ENCODE measurements at places on chromosomes 3 and 15.
A peak's percentile ranks its signal among the peaks of the same experiment; 100 is the strongest.

GRCh38 chr15:90286678-90287077 lies 21.2 kb downstream of the NGRN start:
- DNase-seq, result peak; percentile 33

GRCh38 chr3:197460002-197460401 lies 95.8 kb downstream of the BDH1 start:
- DNase-seq, result no peak

DNA sequence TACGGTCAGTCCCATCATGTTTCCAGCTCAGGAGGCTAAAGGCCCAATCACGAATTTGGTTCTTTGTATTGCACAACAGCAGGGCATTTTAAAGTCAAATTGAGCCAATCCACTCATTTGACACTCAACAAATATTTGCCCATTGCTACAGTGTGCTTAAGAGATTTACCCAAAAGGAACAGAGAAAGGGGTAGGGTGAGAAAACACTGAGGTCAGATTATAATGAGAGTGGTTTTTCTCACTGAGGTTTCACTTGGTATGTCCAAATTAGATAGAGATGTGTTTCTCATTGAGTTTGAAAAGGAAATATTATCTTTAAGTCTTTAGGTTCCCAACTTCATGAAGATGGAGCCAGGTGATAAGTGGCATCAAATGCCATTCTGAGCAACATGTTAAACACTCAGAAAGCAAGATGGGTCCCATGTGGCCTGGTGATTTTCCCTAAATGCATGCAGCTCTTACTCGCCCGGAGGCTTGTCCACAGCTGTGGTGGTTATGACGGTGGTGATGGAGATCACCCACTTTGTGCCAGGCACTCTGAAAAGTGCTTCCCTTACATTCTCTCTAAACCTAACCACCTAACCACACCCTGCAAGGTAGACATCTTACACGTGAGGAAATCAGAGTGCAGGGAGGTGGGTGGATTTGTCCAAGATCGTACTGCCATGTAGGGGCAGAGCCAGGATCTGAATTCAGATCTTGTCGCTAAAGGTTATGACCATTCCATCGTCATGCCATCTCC lies 31.2 kb upstream of the USP3 start:
- DNase-seq, result no peak

GRCh38 chr3:129702934-129703712 lies 96.6 kb upstream of the PLXND1 start:
- DNase-seq, result no peak

- DNase-seq, result no peak
Observed at GRCh38 chr3:95449841-95450240, 1364.6 kb upstream of the EPHA6 start.

- DNase-seq, result peak; percentile 89
Observed at GRCh38 chr3:49028673-49029562, at the start of gene IMPDH2. Gene IMPDH2, minus strand, starts transcription at chr3:49029398. Its CDS starts 48 bp downstream, at chr3:49029350.

- DNase-seq, result no peak
Observed at GRCh38 chr3:67531181-67532101, 123.0 kb downstream of the SUCLG2 start.

GRCh38 chr15:85289677-85290365 lies 90.6 kb upstream of the AKAP13 start:
- no peak for DNase-seq

DNA sequence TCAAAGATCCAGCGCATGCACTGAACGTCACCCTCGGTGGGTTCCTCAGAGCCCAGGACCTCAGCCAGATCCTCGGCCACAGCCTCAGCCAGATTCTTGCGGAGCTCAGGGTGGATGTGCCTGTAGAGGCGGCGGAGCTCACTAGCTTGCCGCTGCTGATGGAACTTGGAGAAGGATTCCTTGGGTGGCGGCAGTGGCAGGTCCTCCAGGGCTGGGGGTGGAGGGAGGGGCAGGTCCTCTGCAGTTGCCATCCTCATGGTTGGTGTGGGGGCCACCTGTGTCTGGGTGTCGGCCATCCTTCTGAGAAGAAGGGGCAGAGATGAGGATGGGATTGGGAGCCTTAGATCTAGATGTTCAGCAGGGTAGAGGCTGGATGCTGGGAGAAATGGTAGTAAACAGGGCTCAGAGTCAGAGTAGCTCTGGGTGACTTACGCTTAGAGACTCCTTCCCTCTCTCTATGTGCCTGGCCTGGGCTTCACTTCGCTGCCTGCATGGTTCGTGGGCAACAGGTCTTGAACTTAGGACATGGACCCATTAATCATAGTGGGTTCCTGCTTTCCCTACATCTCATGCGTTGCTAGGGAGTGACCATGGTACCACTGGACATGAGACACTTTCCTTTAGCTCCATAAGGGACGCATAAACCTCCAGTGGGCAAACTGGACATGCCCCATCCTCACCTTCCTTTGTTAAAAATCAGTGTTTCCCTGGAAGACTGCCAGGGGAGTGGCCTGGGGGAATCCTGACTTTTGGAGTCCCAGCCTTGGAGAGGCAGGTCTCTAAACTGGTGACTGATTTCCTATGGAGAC lies 3.0 kb downstream of the XIRP1 start:
- DNase-seq, result no peak

DNA sequence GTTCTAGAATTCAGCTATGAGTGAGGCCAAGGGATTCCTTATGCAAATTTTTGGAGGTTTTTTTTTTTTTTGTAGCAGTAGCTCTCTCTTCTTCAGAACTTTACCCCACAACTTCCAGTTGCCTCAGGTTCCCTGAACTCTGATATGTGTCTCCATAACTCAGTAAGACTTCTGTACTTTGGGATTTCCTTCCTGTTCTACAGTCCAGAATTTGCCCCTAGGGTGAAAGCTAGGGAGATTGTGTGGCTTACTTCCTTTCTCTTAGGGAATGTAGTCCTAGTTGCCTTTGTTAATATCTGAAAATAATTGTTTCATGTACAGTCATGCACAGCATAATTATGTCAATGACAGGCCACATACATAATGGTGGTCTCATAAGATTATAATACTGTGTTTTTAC lies 30.8 kb downstream of the LRRC28 start:
- no peak for DNase-seq

GRCh38 chr3:46710229-46710628 lies 7.4 kb downstream of the PRSS50 start:
- no peak for DNase-seq

GRCh38 chr3:173003471-173003870 lies 137.6 kb downstream of the SPATA16 start:
- no peak for DNase-seq

DNA sequence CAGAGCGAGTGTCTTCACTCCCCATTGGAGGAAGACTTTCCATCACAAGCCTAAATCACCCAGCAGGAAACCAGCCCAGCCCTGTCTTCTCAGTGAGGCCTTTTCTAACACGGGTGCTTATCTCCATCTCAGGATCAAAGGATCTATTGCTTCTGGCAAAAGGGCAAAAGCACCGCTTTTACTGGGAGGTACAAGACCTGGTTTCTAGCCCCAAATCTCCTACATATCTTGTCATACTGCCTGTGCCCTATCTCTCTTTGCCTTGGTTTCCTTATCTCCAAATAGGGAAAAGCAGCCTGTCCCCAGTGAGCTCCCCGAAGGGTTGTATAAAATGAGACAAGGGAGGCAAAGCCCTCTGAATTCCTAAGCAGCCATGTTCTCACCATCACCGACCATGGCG lies 5.2 kb downstream of the GLB1 start:
- no peak for DNase-seq

DNA sequence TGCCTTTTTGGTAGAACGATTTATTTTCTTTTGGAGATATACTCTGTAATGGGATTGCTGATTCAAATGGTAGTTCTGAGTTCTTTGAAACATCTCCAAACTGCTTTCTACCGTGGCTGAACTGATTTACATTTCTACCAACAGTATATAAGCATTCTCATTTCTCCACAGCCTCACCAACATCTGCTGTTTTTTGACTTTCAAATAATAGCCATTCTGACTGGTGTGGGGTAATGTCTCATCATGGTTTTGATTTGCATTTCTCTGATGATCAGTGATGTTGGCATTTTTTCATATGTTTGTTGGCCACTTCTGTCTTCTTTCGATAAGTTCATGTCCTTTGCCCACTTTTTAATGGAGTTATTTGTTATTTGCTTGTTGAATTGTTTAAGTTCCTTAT lies 154.0 kb downstream of the ABHD5 start:
- no peak for DNase-seq

DNA sequence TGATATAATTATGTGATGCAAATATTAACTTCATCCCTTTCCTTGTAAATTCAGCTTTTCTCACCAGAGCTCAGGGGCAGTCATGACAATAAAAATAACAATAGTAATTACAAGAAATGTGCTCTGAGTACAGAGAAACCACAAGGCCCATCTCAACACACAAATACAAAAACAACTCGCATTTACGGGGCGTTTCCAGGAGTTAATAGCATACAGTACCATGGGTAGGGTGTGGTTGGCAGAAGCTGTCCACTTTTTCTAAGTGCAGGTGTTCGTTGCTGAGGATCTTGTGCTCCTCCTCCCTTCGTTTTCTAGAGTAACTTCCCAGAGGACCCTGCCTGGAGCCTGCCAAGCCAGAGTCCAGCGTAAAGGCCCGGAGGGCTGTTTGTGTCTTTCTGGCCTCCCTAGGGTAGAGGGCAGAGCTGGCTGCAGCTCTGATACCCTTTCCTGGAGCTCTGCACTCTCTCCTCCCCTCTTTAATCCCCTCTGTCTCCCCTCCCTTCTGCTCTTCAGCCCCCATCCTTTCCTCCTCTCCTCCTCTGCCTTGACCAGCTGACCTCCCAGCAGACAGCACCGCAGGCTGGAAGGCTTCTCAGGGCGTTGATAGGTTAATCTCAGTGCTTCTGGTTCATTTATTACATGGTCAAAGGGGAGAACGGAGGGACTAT lies 11.4 kb downstream of the SEMA3G start:
- no peak for DNase-seq

DNA sequence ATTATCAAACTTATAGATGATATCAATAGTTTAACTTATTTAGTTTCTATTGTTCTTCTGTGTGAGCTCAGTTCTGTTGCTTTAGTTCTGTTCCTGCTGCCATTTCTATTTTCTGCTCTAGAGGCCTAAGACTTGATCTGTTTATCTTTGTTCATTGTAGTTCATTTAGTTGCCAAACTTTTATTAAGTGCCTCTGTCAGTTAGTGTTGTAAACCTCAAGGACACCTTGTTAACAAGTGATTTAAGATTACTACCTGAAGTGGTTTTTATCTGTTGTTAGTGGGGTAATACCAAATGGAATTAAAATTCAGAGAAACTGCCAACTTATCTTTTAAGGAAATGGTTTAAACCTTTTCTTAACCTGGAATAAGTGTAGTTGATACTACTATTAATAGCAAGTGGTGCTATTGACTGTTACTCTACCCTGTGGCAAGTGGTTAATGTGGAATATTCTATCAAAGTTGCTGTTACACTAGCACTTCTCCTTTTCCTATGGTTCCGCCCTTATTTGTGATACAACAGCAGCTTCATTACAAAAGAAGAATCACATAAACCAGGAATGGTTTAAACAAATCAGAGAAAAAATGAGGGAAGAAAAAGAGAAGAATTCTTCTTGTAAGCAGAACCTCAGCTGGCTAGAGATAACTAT lies 500.6 kb upstream of the GOLIM4 start:
- no peak for DNase-seq

DNA sequence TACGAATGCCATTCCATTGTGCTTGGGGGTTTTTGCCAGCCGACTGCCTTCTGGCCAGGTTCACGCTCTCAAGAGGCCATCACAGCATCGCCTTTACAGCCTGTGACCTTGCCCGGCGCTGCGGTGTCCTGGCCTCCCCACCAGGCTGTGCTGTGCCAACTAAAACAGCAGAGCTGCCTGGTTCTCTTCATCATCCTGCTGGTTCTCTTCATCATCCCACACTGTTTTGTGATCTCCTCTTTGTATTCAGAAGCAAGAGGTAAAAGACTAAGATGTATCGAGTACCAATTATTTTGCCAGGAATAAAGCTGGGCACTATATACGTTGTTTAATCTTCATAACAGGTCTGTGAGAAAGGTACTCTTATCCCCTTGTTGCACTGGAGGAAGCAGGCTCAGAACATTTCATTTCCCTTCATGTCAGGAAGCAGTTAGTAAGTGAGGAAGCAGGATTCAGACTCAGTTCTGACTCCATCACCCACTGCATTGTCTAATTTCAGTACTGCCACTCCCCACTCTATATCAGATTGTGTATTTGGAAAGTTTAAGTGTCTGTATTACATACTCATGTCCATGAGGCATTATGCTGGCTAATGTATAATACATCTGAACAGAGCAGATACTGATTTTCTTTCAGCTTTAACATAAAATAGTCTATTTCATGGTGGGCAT lies 92.7 kb downstream of the LRRC28 start:
- DNase-seq, result peak; percentile 31

DNA sequence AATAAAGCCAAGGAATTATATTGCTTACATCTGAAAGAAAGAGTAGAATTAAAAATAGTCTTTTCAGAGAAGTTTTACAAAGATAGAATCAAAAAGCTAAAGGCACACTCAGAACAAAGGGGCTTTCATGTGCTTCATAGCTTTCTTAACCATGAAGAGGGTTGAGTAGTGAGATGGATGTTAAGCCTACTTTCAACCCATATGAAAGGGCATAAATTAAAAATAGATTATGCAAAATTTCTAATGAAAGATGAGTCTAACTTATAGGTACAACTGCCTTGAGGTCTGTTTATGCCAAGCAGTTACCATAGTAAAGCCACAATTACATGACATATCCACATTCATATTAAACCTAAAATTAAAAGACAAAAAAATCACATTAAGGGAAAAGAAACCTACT lies 223.3 kb upstream of the ARHGEF26 start:
- no peak for DNase-seq

DNA sequence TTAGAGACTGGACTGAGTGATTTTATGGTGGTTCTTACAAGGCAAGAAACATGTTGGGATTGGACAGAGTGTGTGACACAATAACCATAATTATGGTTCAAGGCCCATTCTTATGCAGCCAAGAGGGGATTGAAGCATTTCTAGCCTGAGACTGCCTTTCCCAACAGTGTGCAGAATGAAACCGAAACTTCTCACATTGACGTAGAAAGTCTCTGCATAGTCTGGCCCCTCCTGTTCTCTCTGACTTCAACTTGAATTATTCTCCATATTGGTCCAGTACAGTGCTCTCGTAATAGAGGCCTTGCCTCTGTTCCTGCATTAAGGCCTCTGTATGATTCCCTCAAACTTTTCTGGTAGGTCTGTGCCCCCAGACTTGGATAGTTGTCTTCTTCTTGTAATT lies 138.3 kb downstream of the DIPK2A start:
- no peak for DNase-seq

- DNase-seq, result peak; percentile 35
Observed at GRCh38 chr3:53195602-53196574, 34.9 kb downstream of the PRKCD start.

DNA sequence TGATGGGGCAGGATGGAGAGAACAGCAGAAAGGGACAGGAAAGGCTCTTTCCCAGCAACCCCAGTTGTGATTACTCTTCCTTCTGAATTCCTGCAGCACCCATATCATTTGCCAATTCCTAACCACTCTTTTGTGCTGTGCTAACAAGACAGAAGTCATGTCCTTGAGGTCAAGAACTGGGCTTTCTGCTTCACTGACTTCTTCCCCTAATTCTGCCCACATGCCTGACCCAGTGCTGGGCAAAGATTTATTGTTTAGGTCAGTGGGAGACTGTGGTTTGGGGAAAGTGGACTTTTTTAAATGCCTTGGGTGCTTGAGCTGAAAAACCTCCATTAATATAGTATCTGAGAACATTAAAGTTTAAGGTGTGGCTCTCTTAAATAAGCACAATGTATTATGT lies 4.2 kb upstream of the EFCAB12 start:
- DNase-seq, result no peak

Data from T follicular helper cell (primary cell).